ENCODE measurements at places on chromosomes 11 and 22.

DNA sequence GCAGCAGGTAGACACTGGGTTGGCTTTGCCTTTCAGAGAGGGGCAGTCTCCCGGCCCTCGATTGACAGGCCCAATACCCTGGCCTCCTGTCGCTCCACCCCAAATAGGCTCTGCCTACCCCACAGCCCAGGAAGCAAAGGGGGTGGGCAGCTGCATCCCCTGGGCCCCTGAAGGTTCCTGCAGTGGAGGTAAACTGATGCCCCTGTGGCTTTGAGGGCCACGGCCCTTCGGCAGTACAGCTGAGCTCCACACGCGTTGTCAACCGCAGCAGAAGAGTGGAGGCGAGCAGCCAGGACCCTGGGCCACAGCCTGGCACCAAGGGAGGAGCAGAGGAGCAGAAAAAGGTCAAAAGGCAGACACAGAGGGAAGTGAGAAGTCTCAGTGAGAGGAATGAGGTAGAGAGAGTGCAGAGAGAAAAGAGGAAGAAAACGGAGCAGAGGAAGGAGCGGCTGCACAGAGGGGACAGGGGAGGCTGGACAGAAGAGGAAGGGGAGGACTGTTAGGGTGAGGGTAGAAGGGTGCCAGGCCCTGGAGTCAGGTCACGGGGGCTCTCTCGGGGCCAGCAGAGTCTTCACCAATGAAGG, 64.0 kb downstream of the SLC22A12 start:
- DNase-seq: peak; percentile 83

DNA sequence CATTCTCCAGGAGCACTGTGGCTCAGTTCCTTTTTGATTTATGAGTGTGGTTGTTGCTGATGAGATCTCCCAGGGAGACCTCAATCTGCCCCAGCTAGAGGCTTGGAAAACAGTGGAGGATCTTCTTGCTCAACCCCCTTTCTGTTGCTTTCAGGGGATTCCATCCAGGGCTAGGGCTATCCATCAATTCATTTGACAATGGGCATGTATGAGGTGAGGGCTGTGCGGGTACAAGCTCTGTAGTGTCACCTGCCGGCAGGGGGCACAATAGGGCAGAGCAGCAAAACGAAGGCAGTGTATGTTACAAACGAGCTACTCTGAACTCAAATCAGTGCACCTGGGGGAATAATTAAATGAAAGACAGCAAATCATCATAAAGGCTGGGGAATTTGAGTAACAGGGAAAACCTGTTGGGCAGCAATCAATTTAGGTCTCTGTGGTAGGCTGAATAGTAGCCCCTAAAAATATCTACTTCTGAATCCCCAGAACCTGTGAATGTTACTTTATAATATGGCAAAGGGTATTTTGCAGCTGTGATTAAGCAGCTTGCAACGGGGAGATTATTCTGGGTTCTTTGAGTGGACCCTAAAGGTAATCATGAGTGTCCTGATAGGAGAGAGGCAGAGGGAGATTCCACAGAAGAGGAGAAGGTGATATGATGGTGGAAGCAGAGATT, 170.3 kb upstream of the ZBED5 start:
- peak; percentile 68 for DNase-seq

DNA sequence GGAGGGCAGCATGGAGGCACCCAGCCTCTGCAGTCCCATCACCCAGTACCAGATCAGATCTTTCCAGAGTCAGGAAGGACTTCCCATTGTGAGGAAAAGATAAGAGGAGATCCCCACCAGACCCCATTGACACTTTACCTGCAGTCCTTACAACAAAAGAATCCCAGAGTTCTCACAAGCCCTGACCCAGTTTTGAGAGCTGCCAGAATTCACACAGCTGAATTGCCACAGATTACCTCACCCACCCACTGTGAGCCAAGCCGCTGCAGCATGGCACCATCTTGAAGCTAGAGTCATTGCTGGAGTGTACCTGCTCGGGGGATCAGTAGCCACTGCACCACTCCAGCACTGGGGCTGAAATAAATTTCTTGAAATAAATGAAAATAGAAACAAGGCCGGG, 91.8 kb upstream of the UBASH3B start:
- no peak for DNase-seq

DNA sequence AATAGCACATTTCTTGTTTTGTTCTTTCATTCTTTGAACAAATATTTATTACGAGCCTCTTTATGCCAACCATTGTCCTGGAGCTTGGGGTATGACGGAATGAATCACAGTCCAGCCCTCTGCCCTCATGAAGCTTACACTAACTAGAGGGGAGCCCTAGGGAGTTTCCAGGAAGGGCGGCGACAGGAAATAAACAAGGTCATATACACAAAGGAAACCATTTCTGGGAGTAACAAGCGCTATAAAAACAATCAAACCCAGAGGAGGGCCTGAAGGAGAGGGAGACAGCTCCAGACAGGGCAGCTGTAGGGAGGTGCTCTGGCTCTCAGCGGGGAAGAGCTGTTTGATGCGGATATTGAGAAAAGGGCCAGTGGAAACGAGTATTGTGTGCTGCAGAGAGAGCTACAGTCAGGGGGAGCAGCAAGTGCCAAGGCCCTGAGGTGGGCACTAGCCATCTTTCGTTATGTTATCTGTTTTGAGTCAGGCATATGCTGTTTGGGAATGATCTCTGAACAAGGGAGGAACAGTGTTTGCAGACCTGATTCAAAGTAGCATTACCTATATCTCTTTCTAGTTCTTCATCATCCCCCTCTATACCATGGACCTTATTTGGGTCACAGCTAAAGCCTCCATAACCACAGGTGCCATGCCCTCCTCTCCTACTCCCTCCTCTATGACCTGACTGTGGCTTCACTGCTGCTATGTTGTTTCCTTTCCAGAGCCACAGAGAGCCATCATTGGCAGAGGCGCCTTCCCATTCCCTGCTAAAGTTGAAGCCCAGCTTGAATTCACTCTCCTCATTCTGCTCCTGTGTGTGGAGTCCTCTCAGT, 15.3 kb upstream of the ZBTB16 start:
- DNase-seq: no peak

DNA sequence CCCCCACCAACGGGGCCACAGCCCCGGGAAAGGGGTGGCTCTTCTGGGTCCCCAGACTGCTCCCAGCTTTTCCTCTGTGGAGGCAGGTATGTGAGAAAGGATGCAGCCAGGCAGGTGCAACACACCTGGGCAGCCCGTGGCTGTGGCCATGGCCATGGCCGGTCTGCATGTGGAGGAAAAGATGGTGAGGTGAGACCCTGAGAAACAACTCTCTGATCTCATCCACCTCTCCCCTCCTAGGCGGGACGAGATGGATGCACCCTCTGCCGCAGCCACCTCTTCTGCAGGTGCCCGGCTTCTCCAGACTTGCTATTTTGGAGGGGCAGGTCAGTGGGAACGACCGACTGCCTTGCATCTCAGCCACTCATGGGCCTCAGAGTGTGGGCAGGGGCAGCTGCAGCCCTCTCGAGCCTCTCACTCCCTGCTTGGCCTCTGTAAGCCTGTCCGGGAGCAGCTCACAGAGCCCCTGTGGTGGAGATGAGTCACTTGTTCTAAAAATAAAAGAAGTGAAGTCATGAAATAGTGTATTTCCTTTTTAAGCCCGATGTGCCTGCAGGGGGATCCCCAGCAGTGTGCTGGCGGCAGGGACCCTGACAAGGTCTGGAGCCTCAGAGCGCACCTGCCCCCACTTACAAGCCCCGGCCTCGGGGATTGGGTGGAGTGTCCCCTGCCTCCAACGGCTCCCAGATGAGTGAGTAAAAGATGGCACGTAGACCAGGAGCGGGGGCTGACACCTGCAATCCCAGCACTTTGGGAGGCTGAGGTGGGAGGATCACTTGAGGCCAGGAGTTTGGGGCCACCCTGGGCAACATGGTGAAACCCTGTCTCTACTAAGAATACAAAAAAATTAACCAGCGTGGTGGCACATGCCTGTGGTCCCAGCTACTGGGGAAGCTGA, 10.7 kb downstream of the SMIM38 start:
- DNase-seq: peak; percentile 90

DNA sequence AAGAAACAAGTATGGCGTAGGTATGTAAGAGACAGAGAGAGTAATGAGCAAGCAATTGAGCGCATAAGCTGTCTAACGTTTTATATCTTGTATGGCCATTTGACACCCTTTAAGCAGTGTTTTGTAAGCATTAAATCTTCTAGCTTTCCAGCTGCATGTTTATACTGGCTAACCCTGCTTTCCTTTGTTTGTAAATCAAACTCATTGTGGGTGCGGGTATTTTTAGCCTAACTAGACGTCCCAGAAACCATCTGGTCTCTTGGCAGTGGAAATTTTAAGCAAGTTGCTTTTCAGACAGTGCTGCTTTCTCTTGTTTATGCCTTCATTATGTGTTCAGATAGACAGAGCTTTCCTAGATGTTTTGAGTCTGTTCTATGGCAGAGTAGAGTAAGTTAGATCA, 73.5 kb downstream of the RNF169 start:
- DNase-seq: no peak

- peak; percentile 73 for DNase-seq
These were observed at the start of gene CYB5R3 for GRCh38 chr22:42649246-42650099. Gene CYB5R3 (minus strand): TSS chr22:42649392. CDS start chr22:42649315, 77 bp downstream.
